ENCODE measurements at places on chromosomes 5 and 9.

- DNase-seq: no peak
These were observed 122.2 kb upstream of the GNA14 start for GRCh38 chr9:77770340-77770739.

- no peak for DNase-seq
These were observed 215.2 kb downstream of the AUH start for GRCh38 chr9:91146391-91147019.

DNA sequence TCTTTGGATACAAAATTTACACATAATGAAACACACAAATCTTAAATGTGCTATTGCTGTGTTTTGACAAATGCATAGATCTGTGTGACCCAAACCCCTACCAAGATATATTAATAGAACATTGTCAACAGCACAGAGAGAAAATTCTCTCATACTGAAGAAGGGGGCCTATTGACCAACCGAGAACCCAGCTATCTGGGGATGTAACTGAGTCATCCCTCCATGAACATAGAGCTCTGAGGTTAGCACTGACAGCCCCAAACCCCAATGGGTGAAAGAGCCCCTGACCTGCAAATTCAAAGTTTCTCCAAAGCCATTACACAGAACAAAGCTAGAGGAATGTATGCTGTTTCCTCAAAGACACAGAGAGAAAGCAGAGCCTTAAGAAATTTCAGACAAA lies 180.8 kb downstream of the PAX5 start:
- DNase-seq: no peak

- DNase-seq: no peak
These were observed 12.4 kb downstream of the NFIL3 start for GRCh38 chr9:91411096-91411771.

GRCh38 chr9:121518634-121519033 lies 19.0 kb upstream of the GGTA1 start:
- DNase-seq: no peak

- no peak for DNase-seq
These were observed 2.3 kb downstream of the RXFP3 start for GRCh38 chr5:33938507-33938796.

- no peak for DNase-seq
These were observed 138.1 kb downstream of the DIRAS2 start for GRCh38 chr9:90504486-90504885.

DNA sequence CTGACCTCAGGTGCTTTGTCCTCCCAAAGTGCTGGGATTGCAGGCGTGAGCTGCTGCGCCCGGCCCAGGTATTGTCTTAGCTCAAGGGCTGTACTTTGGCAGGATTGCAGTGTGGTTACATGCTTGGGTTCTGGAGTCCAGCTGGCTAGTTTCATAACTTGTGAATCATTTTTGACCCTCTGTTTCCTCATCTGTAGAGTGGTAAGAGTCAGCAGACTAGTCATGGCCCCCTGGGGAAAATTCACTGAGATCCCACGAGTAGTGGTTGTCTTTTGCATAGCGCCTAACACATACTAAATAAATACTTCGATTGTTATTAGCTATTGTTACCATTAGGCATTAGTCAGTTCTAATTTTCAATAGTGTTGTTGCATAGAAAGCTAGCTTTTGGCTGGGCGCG lies 14.3 kb downstream of the PTPA start:
- DNase-seq: no peak

DNA sequence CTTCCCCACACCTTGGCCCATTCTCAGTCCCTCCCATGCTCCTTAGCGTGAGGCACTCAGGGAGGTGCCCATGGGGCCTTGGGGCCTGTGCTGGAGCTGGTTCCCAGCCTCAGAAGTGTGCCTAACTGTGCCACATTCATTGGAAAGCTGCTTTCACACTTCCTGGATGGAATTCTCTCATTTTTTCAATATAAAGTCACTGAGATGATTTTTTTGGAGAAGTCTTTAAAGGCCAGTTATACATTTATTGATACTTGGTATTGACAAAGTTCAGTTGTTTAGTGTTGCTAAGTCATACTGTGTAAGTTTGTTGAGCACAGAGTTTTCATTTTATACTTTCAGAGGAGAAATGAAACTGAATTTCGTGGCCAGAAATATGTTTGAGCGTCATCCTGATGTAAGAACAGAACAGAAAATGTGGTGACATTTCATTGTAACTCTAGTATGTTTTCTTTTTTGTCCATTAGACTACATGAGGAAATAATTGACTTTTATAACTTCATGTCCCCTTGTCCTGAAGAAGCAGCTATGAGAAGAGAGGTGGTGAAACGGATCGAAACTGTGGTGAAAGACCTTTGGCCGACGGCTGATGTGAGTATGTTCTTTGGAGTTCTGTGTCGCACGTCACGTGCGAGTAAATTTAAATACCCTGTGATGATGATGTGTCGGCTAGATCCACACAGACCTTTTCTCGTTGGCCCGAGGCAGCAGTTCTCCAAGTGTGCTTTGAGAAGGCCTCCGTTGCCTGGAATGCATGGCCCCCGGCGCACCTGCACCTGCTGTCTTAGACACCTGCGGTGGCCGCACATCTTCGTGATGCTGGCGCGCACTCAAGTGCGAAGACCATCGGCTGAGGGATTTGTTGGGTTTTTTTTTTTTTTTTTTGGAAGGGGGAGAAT lies 24.1 kb downstream of the TENT4A start:
- DNase-seq: peak; percentile 70

- DNase-seq: no peak
These were observed 18.4 kb downstream of the ENC1 start for GRCh38 chr5:74622122-74622521.

- DNase-seq: no peak
These were observed 710.5 kb downstream of the TLR4 start for GRCh38 chr9:118414676-118415075.

GRCh38 chr9:135880438-135880837 lies 26.9 kb downstream of the CAMSAP1 start:
- DNase-seq: no peak

GRCh38 chr9:125635888-125636287 lies 71.1 kb downstream of the MAPKAP1 start:
- no peak for DNase-seq

- DNase-seq: no peak
These were observed 86.4 kb downstream of the EQTN start for GRCh38 chr9:27210588-27210987.

- no peak for DNase-seq
These were observed 70.4 kb downstream of the RAPGEF1 start for GRCh38 chr9:131669269-131670157.

GRCh38 chr9:78025186-78025585 lies 6.4 kb downstream of the GNAQ start:
- no peak for DNase-seq

DNA sequence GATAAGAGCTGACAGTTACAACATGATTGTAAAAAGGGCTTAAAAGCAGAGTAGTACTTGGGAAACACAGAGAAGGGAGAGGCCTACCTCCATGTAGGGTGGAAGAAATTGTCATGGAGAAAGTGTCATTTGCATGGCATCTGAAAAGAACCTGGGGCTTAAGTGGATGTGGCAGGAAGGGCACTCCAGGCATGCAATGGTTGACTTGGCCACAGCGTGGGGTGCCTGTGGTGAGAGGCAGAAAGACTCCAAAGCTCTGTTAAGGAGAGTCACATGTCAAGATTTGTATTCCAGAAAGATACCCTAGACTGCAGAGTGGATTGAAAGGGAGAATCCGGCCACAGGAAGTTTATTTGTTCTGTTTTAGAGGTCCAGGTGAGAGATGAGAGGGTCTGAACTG lies 2.4 kb downstream of the POLR3G start:
- DNase-seq: no peak

- DNase-seq: peak; percentile 47
These were observed 17.1 kb upstream of the OLFM1 start for GRCh38 chr9:135070198-135070951.

DNA sequence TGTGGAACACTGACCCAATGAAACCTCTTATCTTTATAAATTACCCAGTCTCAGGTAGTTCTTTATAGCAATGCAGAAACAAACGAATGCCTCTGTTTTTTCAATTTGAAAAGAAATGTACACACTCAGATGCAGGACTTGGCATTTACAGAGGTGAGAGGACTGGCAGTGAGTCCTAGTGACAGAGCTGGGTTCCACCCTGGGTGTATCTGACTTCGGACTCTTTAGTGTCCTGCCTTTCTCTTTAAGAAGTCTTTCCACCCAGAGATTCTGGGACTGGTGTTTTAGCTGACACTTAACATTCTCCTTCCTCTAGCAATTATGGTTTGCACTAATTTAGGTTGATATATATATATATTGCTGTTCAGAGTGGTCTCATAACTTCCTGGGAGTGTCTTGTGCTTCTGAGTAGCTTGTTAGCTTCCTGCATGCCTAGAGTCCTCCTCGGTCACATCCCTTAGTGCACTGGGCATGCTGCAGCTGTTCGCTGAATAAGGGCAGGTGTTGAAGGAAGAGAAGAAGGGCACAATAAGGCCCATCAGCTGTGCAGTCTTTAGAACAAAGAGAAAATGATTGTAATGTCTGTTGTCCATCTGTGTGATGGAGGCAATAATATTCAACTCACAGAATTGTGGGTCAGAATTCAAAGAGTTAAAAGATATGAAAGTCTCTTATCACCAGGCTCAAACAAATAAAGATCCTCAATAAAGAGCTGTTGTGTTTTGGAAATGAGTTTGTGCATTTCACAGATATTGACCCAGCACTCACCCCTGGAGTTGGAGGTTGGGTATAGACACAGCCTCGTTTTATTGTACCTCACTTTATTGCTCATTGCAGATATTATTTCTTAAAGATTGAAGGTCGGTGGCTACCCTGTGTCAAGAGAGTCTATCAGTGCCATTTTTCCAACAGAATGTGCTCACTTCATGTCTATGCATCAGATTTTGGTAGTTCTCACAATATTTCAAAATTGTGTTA lies 187.1 kb downstream of the TRIM32 start:
- DNase-seq: no peak
